ENCODE measurements at places on chromosomes 3 and 15.

DNA sequence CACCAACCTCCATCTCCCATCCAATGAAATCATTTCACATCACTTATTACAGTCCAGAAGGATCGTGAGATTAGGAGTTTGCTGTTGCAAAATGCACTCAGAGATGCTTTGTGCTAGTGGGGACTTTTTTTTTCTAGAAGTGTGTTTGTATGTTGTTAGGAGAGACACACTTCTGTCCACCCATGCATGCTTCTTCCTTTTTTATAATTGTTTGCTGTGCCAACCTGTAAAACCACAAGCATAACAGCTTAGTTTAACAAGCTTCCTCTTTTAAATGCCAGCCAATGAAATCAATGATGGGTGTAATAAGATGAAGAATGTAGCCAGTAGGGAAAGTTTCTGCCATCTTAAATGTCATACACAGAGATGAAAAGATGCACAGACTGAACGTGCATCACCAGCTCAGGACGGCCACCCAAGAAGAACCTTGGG is 305.6 kb upstream of the STT3B start:
- DNase-seq = no peak

DNA sequence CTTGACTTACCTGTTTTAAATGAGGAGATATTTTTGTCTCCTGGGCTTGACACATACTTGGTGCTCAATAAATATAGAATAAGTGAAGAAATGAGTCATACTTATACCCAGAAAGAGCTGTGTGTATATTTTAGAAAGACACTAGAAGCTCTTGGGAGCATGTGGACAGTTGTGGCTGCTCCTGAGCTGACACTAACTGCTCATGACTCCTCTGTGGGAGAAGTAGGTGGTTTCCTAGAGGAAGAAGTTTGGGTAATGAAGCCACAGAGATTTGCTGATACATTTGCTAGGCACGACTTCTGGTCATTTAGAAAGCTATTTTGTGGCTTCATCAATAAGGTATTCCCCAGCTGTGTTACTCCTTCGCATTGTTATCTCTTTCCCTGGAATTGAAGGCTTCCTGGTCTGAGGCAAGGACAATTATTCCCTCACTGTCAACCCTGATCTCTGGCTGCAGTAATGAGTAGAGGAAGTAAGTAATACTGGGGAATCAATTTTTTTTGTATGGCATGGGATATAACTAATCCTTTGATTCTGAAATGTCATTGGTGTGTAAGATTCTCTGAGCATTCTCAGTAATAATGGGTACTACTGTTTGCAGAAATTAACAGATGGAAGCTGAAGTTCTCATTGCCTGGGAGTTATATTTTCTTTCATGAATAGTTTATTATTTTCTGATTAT is 79.6 kb upstream of the DCBLD2 start:
- DNase-seq = no peak

DNA sequence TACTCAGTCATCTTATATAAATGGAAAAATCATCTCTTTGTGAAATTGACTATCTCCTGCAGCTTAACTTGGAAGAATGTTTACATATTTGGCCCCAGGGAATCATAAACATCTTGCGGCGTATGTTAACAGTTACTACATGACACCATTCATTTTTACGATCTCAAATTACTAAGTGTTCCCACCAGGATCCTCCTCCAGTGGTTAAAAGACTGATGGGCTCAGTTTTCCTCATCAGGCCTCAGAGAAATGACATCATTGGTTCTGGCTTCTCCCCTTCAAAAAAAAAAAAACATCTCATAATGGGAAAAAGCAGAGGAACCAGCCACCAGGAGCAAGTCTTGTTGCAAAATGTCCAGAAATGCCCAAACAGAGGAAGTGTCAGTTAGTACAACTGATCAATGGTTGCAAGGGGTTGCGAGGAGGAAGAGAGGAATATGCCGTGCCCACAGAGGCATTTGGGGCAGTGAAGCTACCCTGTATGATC is 70.5 kb upstream of the LIPC start:
- DNase-seq = no peak

- no peak for DNase-seq
Measured at GRCh38 chr3:117104381-117104780, 394.8 kb downstream of the TUSC7 start.

- DNase-seq = no peak
Measured at GRCh38 chr3:189157232-189158007, 14.4 kb upstream of the TPRG1 start.

GRCh38 chr15:39474657-39475056 is 106.2 kb upstream of the THBS1 start:
- no peak for DNase-seq

- DNase-seq = no peak
Measured at GRCh38 chr3:108124337-108125152, 33.7 kb upstream of the CD47 start.

- no peak for DNase-seq
Measured at GRCh38 chr15:75455982-75456531, 4.6 kb upstream of the SIN3A start.

- no peak for DNase-seq
Measured at GRCh38 chr15:59741274-59741906, 52.3 kb upstream of the BNIP2 start.

- DNase-seq = no peak
Measured at GRCh38 chr3:38117163-38117716, 19.7 kb downstream of the ACAA1 start.

DNA sequence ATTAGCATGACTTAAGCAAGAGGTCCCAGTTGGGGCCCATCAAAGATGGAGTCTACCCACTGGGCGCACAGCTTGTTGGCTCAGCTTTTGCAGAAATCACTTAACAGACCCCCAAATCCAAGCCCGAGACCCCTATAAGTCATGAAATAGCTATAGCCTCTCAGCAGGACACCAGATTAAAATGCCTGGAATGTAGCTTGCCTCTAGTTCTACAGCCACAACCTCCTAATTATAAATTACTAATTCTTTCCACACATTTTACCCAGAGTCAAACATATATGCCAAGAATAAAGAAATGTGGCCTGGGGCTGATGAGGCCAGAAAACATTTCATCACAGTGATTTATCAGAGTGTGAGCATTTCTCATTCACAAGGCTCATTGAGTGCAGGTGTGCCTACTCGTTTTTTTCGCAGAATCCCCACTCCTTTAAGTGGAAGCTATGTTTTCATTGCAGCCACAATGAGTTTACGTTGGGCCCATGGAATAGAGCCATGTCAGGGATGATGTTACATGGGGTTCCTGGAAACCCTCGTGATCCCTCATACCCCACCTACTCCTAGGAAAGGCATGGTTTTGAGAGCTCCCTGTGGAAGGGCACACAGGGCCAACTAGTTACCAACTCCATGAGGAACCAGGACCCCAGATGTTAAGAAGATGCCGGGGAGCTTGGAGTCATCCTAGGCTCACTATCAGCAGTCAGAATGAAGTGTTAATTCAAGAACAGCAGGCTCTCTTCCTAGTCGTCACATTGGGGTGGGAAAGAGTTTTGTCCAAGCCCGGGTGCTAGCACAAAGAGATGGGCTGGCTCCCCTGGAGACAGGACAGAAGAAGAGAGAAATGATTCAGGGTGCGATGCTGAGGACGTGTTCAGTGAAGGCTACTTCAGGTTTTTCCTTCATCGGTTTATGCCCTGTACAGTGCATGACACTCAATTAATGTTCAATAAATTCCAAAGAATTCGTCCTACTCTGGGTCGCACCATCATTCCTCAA is 90.2 kb upstream of the ABHD17C start:
- no peak for DNase-seq

GRCh38 chr3:18512007-18512406 is 86.9 kb upstream of the SATB1 start:
- no peak for DNase-seq

DNA sequence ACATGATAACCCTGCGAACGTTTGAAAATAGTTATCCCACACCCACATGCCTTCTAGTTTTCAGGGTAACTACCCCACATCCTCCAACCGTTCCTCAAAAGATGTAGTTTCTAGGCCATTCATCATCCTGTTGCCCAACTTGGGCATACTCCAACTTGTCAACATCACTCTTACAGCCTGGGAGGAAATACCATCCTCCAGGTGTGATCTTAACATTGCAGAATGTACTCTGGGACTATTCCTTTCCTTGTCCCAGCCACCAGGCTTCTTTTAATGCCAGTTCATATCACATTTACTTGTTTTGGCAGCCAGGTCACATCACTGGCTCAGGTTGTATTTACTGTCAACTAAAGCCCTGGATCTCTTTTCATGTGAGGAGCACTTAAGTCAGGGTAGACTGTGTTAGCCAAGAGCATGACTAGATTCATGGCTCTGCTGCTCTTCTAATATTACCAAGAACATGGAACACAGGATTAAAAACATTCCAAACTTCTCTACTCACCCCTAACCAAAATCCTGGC is 4.0 kb upstream of the DENND6A start:
- DNase-seq = no peak

DNA sequence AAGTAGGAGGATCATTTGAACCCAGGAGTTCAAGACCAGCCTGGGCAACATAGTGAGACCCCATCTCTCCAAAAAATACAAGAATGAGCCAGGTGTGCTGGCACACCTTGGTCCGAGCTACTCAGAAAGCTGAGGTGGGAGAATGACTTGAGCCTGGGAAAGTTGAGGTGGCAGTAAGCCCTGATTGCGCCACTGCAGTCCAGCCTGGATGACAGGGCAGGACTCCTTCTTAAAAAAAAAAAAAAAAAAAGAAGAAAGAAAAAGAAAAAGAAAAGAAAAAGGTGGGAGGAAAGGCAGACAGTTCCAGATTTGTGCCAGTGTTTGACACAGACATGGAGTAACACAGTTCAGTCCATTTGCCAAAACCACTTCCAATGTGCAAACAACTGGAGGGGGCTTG is 75.7 kb downstream of the ATP10A start:
- no peak for DNase-seq

GRCh38 chr3:113985541-113985940 is 37.7 kb downstream of the ZDHHC23 start:
- no peak for DNase-seq

DNA sequence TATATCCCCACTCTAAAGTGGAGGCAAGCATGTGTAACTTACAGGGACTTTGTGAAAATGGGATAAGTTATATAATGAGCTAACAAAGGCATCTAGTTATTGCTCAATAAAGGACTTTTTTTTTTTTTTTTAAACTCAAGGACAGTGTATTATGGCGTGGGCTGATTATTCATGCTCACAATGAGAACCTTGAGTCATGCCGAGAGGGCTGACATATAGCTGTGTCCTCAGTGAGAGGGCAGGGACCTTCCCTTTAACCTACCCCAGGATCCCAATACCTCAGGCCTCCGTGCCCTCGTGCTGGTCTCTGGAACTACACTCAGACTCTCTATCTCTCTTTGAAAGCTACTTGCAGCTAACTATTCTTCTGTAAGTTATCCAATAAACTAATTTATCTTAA is 319.9 kb upstream of the ICE2 start:
- no peak for DNase-seq

DNA sequence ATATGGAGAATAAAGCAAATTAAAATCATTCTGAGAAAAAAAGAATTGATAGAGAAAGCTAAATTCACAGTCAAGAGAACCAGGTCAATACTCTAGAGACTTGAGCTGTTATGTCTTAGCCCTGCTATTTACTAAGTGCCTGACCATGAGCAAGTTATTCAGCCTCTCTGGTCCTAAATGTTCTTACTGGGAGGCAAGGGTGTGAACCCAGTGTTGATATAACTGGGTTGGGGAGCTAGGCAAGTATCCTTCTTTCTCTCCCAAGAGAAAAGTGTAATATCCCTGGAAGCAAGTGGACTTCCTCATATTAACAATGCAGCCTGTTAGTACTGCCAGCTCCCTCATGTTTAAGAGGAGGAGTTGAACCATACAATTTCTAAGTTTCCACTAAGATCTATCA is 488.9 kb upstream of the RASGRP1 start:
- DNase-seq = no peak

Measured in progenitor cell of endocrine pancreas (in vitro differentiated cells).